ENCODE measurements at places on chromosomes 7 and 10.
A peak's percentile ranks its signal among the peaks of the same experiment; 100 is the strongest.

DNA sequence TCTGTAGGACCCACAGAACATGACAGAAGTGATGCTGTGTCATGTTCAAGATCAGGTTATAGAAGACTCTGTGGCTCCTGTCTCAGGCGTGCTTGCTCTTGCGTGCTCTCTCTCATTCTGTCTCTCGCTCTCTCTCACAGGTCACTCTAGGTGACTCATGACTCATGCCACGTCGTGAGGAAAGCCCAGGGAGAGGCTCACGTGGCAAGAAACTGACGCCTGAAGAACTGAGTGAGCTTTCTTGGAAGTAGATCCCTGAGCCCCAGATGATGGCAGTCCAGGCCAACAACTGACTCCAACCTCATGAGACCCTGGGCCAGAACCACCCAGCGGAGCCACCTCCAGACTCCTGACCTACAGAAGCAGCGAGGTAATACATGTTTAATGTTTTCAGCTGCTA lies 103.3 kb downstream of the DNMBP start:
- no peak for DNase-seq

DNA sequence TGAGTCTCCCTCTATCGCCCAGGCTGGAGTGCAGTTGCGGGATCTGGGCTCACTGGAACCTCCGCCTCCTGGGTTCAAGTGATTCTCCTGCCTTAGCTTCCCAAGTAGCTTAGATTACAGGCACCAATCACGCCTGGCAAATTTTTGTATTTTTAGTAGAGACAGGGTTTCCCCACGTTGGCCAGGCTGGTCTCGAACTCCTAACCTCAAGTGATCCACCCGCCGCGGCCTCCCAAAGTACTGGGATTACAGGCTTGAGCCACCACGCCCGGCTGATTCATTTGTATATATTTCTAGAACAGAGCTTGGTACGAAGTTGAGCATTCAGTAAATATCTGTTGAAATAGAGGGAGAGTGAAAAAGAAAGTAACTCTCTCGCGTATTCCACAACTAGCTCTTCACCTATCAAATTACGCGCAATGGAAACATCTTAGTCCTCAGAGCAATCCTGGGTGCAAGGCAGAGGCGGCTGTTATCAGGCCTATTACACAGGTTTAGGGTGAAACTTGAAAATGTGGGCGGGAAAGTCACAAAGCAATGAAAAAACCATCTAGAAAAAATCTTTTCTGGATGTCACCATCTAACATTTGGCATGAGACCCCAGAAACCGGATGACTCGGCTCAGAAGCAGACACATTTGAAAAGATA lies 707 bp upstream of the GHITM start:
- peak; percentile 50 for DNase-seq

GRCh38 chr7:133561396-133561795 lies 308.5 kb downstream of the EXOC4 start:
- DNase-seq, result no peak

DNA sequence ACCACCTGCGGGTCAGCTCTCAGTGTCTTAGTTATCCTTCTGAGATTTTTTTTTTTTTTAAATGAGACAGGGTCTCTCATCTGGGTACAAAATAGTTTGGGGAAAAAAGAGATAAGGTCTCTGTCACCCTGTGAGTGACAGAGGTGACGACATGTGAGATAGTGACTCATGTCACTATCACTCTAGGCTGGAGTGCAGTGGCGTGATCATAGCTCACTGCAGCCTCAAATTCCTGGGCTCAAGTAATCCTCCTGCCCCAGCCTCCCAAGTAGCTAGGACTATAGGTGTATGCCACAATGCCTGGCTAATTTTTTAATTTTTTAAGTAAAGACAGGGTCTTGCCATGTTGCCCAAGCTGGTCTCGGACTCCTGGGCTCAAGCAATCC lies 10.4 kb downstream of the BLVRA start:
- DNase-seq, result no peak

DNA sequence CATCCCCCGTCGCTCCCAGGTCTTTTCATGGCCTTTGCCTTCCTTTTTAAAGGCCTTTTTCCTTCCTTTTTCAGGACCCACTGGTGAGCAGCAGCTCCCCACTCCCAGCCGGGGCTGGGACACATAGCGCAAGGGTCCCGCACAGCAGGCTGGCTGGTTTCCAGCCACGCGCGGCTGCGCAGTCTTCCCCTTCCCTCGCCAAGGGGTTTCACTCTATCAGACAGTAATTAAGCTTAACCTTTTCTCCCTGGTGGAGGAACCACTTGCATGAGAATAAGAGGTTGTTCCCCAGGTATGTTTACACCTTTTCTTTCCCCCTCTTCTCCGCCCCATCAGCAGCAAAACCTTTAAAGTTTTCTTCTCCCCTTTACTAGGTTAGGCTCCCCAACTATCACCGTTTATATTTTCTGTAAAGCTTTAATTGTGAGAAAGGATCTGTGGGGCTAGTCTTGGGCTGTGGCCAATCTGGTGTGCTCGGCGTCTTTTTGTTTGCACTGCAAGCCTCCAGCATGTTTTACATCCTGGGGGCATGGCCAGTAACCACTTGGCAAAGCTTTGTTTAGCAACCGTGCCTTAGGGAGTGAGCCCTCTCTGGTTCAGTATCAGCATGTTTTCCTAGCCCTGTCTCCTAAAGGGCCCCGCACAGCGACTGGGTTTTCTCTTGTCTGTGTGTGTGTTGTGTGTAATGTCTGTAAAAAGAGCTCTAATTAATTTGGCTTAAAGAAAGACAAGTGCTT lies 219.6 kb downstream of the PHF14 start:
- DNase-seq, result no peak

DNA sequence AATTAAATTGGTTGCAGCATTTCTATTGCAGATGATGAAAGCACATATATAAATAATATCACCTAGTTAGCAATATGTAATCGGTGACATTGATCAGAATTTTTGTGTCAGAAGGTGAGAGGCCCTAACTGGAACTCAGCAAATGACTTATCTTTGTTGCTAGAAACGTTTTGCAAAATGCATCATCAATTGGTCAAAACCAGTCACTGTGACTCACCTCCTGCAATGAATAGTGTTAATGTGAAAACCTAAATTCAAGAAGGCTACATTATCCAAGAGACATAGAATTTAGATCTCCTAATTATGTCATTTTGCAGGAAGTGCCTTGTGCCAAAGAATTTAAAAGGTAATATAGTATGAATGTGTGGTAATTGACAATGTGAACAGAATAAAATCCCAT lies 9.8 kb upstream of the PNLIPRP3 start:
- DNase-seq, result no peak

DNA sequence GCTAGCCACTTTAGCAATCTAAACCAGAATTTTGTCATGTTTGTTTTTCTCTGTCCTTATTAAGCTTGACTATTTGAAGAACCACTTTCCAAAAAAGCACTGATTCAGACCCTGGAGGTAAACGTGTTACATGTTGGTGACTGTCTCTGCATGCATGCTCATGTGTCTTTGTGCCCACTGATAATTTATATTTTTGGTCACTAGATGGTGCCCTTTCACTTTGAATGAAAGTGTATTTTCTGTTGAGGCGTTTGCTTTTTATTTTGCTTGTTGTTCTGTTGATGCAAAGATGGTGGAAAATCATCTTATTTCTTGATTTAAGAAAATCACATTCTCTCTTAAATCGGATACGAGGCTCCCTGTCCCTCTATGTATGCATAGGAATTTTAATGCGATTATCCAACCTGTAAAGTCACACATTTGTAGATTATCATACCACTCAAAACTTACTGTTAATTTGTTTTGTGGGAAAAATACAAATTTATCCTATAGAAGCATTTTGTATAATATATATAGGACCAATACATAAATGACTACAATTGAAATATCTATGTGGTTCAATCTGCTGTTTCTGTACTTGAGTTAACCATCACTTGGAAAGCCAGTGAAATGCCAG lies 269.3 kb downstream of the BICC1 start:
- no peak for DNase-seq

DNA sequence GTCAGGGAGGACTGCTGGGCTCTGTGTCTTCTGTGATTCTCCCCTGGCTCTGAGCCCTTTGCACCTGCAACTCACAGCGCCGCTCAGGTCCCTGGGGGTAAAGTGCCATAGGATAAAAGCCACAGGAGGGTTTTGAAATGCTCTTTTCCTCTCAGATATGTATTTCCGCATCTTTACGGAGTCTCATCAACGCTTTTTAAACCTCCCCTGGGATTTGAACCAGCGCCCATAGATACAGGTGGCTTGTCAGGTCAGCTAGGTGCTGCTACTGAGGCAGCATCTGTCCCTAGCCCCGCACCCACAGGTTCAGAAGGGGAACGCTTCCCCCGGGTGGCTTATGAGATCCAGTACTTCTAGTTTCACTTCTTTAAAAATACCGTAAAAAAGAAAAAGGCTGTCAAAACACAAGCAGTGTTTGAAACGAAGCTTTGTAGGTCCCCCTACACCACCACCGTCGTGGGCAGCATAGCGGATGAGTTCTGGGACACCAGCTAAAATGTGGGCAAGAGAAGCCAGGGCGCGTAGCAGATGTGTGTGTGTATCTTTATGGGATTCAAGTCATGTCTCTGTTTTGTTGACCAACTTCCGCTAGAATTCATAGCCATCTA lies 173.5 kb downstream of the CUX1 start:
- no peak for DNase-seq

- DNase-seq, result no peak
Measured at GRCh38 chr10:5528989-5529701, 4.4 kb downstream of the CALML3 start.

DNA sequence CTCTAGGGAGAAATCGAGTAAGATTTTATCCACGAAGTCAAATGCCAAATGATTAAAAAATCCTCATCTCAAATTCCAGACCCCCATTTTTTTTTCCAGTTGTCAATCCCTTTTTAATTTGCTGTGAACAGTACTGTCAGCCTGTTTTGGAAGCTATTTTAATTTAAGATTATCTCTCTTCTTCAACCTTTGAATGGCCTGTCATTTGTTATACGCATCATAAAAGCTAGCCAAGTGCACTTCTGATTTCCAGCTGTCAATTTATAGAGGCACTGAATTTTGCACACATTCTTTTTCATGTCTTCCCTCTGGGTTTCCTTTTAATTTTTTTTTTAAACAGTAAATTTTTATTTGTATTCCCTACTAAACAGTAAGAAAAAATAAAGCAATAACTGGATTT lies 336.4 kb upstream of the HGF start:
- no peak for DNase-seq

Measured in stimulated activated CD4-positive, alpha-beta T cell treated with anti-CD3 and anti-CD28 coated beads, Interleukin-2, amount 100 ng/mL, for 4 hours (primary cell).